Activated naive CD4-positive, alpha-beta T cell treated with anti-CD3 and anti-CD28 coated beads for 36 hours (primary cell): ENCODE measurements at places on chromosomes 2 and 18.
A peak's percentile ranks its signal among the peaks of the same experiment; 100 is the strongest.

DNA sequence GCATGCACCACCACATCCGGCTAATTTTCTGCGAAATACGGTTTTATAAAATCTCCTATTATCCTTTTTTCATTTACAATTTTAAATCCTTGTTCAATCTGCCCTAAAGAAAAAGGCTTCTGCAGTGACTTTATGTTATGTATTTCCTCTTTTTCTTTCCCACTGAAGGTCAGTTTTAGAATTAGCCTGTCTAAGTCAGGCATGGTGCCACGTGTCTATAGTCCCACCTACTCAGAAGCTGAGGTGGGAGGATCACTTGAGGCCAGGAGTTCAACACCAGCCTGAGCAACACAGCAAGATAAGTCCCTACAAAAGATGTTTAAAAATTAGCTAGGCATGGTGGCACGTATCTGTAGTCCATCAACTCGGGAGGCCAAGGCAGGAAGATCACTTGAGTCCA is 39.8 kb upstream of the TNFRSF11A start:
- DNase-seq, result no peak

GRCh38 chr2:101775092-101775491 is 77.6 kb downstream of the MAP4K4 start:
- no peak for DNase-seq

- no peak for DNase-seq
These were observed 30.0 kb upstream of the HS6ST1 start for GRCh38 chr2:128348701-128349100.

DNA sequence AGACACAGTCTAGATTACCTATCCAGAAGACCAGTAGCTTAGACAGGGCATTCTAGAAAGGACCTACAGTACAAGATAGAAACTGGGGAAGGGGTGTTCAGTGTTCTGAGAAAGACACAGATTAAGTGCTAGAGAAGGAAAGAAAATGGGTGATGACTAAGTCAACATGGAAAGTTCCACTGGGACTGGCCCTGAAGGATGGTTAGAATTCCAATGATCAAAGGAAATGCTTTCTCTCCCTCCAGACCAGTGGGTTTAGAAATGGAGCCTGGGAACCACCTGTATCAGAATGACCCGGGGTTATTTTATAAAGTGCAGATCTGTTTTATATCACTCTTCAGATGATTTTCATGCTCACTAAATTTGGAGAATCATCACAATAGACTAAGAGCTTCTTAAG is 5.8 kb upstream of the COLEC12 start:
- DNase-seq, result no peak

DNA sequence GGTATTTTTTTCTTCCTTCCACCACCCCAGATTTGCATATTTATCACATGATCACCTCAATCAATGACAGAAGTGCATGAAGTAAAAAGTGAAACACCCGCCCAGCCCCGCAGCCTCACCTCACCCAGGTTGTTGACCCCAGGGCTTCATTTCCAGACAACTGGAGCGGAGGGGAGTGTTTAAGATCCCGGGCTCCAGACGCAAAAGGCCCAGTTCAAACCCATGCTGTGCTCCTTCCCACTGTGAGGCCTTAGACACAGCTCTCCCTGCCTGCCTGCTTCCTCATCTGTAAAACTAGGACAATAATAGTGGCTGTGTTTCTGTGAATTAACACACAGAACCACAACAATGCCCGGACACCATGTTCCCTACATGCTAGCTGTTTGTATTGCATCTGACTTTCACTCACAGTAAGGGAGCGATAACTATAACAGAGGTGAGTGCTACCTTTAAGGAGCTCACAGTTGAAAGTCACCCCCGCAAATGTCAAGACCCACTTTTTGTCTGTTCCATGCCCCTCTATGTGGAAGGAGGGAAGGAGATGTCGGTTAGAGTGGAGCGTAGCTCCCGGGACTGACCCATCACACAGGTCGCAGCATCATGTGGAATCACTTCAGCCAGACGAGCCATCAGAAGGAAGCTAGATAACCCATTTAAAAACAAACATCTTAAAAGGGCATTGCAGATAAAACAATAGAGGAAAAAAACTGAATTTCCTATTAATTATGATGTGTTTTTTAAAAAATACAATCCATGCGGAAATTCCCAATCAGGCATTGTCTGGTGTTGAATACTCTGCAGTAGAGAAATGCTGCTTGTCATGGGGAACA is 77.5 kb upstream of the DAPL1 start:
- no peak for DNase-seq

- DNase-seq, result no peak
These were observed 245.5 kb downstream of the FIGN start for GRCh38 chr2:163490281-163490680.

DNA sequence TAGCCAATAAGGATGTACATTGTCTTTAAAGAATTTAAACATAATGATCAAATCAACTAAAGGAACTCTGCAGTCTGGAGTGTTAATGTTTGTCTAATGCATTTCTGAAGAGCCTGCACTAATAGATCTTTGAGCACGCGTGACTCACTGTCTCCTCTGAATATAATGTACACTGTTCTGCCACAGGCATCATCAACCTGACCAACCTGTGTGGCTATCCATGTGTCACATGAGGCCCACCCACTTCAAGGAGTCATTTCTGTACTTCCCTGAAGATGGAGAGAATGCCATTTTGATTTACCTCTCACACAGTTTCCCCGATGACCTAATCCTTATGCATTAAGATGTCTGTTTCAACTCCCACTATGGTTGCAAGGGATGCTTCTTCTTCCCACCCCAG is 434.0 kb upstream of the SPHKAP start:
- DNase-seq, result no peak

- DNase-seq, result no peak
These were observed 74.4 kb upstream of the EPB41L3 start for GRCh38 chr18:5618047-5618688.

DNA sequence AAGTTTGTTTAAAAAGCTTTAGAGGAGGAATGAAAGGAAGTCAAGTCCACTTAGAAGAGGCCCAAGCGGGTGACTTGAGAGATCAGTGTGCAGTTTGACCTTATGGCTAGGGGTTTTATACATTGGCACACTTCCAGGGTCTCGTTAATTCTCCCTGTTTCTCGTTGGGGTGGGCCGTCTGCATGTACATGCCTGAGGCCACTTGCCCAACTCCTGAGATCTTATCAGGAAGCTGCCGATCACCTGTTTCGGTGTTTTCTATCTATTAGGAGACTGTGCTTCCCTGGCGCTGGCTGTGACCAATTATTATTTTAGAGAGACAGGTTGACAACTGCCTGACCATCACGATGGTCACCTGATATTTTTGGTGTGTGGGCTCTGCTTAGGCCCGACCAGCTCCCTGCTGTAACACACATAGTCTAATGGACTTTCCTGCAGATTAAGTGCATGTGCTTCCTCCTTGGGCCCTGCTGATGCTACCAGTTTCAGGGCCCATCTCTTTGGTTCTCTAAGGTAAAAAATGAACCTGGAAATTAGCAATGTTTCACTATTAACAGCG is 31.0 kb upstream of the MSH6 start:
- no peak for DNase-seq

- DNase-seq, result no peak
These were observed 79.0 kb upstream of the TRIB2 start for GRCh38 chr2:12637754-12638153.

GRCh38 chr2:223941579-223942277 is 3.4 kb downstream of the WDFY1 start:
- peak; percentile 93 for DNase-seq

DNA sequence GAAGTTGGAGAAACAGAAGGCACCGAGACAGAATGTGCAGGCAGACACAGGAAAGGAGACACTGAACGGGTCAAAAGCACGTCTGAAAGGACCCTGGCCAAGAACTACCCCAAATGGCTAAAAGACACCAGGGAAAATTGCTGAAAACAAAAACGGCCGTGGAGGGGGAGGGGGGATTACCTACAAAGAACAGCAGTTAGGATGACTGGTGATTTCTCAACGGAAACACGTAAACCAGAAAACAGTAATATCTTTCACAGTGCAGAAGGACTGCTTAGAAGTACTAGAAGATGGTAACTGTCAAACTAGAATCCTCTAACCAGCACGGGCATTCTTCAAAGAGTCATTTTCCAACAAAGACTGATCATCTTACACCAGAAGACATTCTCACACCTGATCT is 142.6 kb downstream of the HDAC4 start:
- peak; percentile 80 for DNase-seq

DNA sequence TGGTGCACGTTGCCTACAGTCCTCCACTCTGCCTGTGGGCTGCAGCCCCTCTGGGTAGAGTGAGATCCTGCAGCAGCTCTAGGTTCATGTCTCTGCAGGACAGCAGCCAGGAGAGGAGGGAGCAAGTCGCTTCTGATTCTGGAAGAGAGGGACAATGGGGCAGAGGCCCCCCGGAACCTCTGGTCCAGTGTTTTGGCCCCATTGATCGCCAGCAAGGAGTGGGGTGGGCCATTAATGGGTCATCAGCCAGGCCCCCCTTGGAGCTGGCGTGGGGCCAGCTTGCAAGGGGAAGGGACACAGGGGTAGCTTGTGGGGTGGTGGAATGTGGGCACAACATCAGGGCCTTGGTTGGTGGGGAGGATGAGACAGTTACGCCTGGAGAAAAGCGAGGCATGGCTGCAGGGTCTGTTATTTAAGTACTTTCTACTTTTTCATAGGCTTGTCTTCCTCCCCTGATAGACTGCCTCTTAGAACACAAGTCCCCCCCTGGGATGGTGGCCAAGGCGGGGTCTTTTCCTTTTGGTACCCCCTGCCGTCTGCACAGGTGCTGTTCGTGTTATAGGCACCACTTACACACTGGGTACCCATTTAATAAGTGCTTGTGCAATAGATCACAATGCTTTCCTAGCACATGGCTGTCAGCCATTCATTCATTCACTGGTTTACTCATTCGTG is 44.6 kb downstream of the INHBB start:
- DNase-seq, result no peak

DNA sequence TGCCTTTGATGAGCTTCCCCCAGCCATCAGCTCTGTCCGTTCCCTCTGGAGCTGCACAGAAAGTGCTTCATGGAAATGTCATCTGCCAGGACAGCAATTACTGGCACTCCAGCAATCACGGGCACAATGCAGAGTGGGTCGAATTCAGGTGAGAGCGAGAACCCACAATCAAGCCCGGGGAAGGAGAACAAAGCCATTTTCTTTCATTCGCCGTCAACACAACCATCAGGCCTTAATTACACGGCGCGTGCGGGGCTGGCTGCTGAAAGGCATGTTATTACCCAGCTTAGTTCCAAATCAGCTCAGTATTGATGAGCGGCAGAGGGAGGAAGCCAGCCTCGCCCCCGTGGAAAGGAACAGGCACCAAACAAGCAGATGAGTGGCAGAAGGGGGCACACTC is 143.9 kb downstream of the MYT1L start:
- no peak for DNase-seq

DNA sequence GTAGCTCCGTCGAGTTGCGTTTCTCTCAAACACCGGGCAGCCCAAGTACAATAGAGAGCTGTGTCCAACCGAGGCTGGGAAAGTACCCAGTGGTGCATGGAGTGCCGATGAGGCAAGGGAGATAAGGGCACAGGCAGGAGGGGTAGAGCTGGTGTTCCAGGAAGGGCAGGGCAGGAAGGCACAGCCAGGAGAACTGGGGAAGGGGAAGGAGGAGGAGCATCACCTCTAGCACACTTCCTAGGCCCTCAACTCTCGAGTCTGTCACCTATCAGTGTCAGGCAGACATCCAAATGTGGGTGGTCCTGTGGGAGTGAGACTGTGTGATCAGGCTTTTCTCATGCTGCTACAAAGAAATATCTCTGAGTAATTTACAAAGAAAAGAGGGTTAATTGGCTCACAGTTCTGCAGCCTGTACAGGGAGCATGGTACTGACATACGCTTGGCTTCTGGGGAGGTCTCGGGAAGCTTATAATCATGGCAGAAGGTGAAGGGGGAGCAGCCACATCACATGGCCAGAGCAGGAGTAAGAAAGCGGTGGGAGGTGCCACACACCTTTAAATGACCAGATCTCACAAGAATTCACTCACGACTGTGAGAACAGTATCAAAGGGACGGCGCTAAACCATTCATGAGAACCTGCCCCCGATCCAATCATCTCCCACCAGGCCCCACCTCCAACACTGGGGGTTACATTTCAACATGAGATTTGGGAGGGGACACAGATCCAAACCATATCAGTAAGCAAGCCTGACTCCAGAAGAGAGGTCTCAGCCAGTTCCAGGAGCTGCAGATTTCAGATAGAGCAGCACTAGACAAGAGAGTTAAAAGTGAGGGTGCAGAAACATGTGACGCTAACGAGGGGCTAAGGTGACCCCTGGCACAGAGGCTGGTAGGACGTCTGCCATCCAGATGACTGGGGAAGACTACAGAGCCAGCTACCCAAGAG is 75.7 kb downstream of the MBOAT2 start:
- no peak for DNase-seq

DNA sequence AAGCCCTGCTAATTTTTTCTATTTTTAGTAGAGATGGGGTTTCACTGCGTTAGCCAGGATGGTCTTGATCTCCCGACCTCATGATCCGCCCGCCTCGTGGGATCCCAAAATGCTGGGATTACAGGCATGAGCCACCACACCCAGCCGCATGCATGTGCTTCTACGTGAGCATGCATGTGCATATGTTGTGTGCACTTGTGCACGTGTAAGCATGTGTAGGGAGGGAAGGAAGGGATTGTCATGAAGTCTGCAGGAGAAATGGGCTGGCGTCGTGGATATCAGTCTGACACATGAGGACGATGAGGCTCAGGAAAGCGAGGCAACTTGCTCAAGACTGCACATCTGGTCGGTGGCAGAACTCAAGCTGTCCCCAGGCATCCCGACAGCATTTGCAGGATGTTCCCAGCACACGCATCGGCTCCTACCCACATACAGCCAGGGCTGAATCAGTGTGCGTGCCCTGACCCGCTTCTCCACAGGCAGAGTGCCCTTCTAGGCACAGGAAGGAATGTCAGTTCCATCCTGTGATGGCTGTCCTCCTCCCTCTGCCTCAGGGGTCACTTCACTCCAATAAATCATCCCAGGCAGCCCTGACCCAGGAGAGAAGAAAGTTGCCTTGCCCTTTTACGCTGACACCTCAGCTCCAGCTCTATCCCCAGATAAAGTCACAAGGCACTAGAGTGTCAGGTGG is 49.9 kb upstream of the SLC14A2 start:
- no peak for DNase-seq

GRCh38 chr2:188956290-188956689 is 17.9 kb upstream of the COL3A1 start:
- DNase-seq, result no peak

- no peak for DNase-seq
These were observed 376.2 kb downstream of the ZNF521 start for GRCh38 chr18:24975496-24976372.

GRCh38 chr2:201257381-201257955 is 2.9 kb upstream of the CASP8 start:
- DNase-seq, result peak; percentile 60

DNA sequence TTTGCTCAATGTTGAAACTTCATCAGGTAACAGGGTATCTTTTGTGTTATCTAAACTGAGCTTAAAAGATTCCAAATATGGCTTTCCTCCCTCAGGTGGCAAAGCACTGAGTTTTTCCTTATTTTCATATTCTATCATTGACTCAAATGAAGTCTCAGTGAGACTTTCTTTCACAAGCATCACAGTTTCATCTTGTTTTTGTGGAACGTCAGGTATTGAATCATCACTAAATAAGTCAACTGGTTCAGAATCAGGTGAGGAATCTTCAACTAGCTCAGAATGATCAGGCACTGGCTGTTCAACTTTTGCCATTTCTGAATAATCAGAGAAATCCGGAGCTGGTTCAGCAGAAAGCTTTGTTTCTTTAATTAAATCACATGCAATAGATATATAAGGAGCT is 24.6 kb downstream of the RTN4 start:
- no peak for DNase-seq
